Stimulated activated CD8-positive, alpha-beta memory T cell treated with anti-CD3 and anti-CD28 coated beads, Interleukin-4, amount 100 ng/mL, for 1 hour (primary cell): ENCODE measurements at places on chromosomes 16 and 17.
A peak's percentile ranks its signal among the peaks of the same experiment; 100 is the strongest.

DNA sequence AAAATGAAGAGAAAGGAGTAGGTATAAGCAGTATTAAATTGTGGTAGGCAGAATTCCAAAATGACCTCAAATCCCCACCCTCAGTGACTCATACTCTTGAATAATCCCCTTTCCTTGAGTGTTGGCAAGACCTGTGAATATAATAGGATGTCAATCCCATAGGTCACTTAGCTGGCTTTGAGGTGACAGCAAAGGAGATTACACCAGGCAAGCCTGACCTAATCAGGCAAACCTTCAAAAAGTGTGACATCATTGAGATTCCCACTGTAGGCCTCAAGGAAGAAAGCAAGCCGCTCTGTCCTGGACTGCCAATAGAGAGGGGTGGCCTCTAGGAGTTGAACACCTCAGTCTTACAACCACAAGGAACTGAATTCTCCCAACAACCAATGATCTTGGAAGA, 535.2 kb downstream of the RBFOX1 start:
- DNase-seq: no peak

GRCh38 chr17:61175298-61176142, 224.1 kb upstream of the TBX2 start:
- no peak for DNase-seq

GRCh38 chr17:29524692-29525091, 42.1 kb downstream of the ABHD15 start:
- DNase-seq: no peak

GRCh38 chr16:57736419-57737351, 1.1 kb downstream of the KATNB1 start:
- DNase-seq: peak; percentile 13

DNA sequence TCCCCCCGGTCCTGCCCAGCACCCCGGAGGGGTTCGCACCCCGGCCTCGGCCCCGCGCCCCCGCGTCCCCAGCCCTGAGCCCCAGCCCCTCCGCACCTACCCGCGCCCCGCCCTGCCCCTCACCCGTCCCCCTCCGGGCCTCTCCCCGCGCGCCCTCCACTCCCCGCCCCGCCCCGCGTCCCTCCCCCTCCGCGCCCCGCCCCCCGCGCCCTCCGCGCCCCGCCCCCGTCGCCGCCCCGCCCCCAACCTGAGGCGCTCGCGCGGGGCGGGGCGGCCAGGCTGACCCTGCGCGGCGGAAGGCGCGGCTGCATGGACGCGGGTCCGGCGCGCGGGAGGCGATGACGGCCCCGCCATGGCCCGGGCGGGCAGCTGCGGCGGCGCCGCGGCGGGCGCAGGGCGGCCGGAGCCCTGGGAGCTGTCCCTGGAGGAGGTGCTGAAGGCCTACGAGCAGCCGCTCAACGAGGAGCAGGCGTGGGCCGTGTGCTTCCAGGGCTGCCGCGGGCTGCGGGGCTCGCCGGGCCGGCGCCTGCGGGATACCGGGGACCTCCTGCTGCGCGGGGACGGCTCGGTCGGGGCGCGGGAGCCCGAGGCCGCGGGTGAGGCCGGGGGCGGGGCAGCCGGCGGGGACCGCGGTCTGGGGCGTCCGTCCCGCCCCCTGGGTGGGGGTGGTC, at the start of gene SPIRE2:
TSS of gene SPIRE2 (plus strand) at position 277 of the 671 bp plus-strand sequence. CDS start at position 353, 76 bp downstream.
- DNase-seq: peak; percentile 36

GRCh38 chr16:69014811-69015210, 90.6 kb upstream of the HAS3 start:
- DNase-seq: no peak

- no peak for DNase-seq
Observed at GRCh38 chr16:80993307-80993706, 13.4 kb downstream of the CMC2 start.

GRCh38 chr16:11535494-11535893, 51.2 kb downstream of the LITAF start:
- no peak for DNase-seq

GRCh38 chr17:76539631-76540271, at the start of gene PRCD:
PRCD (plus strand) TSS chr17:76540044; CDS start chr17:76540142, 98 bp downstream.
- no peak for DNase-seq

- no peak for DNase-seq
Observed at GRCh38 chr16:49800876-49801275, 55.0 kb downstream of the ZNF423 start.

GRCh38 chr16:29820271-29820701, at the start of gene MVP:
MVP (plus strand) TSS chr16:29820462; CDS start chr16:29830550, 10,088 bp downstream.
- no peak for DNase-seq

DNA sequence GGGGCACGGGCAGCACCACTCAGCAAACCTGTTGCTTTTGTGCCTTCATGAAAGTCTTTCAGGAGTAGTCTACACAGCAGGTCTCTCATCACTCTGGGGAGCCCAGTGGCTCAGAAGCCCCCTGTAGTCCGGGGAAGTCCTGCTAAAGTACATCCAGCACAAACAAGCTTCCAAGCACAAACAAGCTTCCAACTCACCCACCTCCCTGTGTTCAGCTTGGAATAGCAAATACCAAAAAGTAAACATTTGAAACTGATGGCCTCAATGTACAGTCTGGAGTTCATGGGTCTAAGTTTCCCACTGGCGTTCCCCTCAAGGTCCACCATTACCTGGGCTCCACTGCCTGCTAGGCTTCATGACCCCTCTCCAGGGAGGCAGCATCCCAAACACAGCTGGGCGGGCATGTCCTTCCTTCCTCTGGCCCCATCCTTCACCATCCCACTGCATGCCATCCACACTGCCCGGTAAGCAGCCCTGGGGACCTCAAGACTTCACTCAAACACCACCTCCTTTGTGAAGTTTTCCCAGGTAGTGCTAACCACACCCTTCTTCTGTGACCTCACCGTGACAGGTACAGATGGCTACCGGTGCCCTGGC, 62.8 kb upstream of the SIAH1 start:
- no peak for DNase-seq

DNA sequence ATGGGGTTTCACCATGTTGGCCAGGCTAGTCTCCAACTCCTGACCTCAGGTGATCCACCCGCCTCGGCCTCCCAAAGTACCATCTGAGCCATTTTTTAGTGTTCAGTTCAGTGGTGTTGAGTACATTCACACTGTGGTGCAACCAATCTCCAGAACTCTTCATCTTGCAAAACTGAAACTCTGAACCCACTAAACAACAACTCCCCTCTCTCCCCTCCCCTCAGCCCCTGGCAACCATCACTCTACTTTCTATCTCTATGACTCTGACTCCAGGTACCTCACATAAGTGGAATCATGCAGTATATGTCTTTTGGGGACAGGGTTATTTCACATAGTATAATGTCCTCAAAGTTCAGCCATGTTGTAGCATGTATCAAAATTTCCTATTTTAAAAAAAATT, 18.7 kb upstream of the MAPK3 start:
- no peak for DNase-seq

DNA sequence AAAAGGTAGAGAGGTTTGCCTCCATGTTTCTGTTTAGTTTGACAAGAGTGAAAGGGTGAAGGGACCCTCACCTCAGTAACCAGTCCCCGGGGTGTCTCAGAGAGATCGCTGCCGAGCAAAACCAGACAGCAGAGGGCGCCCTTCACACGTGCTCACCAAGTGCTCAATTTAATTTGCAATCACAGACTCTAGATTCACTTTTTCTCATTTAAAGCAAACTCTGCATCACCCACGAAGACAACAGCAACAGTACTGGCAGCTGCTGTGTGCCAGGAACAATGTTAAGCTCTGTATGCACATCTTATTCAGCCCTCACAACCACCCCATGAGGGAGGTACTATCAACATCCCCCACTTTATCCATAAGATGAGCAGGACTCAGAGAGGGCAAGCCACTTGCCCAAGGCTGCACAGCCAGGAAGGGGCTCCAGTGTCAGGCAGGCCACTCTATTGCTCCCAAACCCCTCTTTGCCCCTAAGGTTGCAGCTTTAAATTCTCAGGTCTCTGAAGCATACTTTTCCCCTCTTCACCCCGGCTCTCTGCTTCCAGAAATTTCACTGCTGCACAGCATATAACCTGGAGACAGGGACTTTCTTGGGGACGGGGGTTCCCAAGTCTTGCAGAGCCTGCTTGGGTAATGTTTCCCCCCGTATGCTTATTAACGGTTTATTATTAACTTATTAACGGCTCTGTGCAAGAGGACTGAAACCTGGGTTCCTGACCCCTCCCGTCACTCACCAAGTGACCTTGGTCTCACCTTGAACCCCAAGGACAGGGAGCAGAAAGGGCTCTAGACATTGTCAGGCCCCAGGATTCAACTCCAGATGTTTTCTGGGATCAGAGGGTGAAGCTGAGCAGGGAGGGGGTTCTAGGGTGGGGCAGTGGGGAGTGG, 70.9 kb downstream of the CNGB1 start:
- peak; percentile 61 for DNase-seq

GRCh38 chr17:50047488-50048126, 8.3 kb upstream of the ITGA3 start:
- DNase-seq: no peak

- DNase-seq: peak; percentile 87
Observed at GRCh38 chr17:42577532-42578281, at the start of gene PSMC3IP. PSMC3IP (minus strand) TSS chr17:42577729; CDS start chr17:42577686, 43 bp downstream.

DNA sequence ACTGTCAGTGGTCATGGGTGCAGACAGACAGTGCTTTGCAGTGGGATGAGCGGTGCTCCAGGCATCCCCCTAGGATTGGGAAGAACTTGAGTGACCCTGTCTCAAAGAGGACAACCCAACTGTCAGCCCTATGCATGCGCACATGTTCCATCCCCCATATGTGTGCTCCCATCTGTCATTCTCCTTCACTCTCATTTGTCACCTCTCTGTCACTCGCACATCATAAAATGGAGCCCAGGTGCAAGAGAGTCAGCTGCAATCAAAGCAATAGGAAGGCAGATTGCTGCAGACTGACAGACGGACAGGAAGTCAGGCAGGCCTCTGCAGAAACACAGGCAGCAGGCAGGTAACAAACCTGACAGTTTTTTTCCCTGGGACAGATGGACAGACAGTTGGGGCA, 101.8 kb upstream of the CCL1 start:
- no peak for DNase-seq

GRCh38 chr17:36461330-36462110, 25.0 kb upstream of the ZNHIT3 start:
- DNase-seq: no peak

DNA sequence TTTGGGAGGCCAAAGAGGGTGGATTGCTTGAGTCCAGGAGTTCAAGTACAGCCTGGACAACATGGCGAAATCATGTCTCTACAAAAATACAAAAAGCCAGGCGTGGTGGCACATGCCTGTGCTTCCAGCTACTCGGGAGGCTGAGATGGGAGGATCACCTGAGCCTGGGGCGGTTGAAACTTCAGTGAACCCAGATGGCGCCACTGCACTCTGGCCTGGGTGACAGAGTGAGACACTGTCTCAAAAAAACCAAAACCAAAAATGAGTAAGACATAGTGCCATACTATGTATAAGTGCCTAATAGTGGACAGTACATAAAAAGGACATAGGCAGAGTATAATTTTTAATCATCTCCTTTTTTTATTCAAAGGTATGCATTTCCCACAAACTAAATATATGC, 4.0 kb downstream of the CTC1 start:
- DNase-seq: no peak

- no peak for DNase-seq
Observed at GRCh38 chr16:49603956-49604355, 230.4 kb downstream of the C16orf78 start.

DNA sequence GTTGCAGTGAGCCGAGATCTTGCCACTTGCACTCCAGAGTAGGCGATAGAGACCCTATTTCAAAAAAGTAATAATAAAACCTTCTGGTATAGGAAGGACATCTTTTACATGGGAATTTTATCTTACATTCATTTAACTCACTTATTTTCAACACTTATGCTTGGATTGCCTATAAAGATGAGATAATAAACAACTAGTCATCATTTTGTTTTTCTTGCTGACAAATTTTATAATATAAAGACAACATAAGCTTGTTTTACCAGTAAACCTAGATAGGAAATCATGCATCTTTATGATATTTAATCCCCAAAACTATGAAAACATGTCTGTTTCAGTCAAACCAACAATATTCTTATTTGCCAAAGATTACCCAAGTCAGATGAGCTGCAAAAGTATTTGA, 17.0 kb downstream of the ABCC3 start:
- no peak for DNase-seq

GRCh38 chr16:56263711-56264608, 72.7 kb downstream of the GNAO1 start:
- DNase-seq: no peak

GRCh38 chr16:10255728-10256127, 73.5 kb upstream of the GRIN2A start:
- no peak for DNase-seq

GRCh38 chr17:41658846-41659245, 29.8 kb upstream of the EIF1 start:
- DNase-seq: no peak

DNA sequence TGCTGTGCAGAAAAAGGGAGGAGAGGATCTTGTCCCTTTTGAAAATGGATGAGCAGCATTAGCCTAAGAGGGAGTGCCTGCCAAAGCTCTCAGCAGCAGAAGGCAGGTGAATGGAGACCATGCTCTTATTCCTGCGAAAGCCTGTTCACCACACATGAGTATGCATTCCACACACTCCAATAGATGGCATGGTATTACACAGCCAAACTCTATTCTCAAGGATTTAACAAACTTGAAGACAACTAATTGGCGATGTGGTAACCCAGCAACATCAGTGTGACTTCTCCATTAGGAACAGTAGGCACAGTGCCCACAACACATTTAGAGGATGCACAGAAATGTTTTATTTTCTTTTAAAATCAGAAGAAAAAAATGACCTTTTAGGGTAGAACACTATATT, 77.8 kb downstream of the CDH11 start:
- DNase-seq: no peak

- DNase-seq: no peak
Observed at GRCh38 chr17:39082482-39082881, 69.0 kb downstream of the PLXDC1 start.

DNA sequence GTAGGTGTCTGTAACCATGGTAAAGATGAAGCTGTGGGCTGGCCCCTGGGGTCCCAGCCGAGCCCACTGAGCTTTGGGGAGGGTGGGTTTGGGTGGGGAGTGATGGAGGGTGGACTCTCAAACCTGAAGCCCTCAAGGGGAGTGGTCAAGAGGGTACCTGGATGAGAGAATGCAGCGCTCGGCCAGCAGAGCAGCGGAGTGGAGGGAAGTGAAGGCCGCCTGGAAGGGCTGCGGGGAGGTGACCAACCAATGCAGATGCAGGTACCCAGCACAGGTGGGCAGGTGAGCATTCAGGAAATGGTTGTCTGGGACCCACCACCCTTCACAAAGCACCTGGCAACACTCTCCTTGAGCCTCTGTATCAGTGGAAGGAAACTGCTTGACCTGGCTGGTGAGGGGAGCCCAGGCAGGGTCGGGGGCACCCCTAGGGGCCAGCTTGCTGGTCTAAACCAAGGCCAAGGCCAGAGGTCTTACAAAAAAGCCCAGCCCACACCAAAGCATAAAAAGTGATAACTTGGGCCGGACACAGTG, 3.4 kb upstream of the SLC5A10 start:
- no peak for DNase-seq

- DNase-seq: no peak
Observed at GRCh38 chr16:22955461-22956070, 141.6 kb downstream of the HS3ST2 start.

GRCh38 chr16:67948015-67948414, 4.1 kb upstream of the LCAT start:
- DNase-seq: no peak

- DNase-seq: no peak
Observed at GRCh38 chr16:67509016-67509415, 19.6 kb upstream of the RIPOR1 start.
